Activated naive CD8-positive, alpha-beta T cell treated with anti-CD3 and anti-CD28 coated beads for 36 hours (primary cell): ENCODE measurements at places on chromosomes 13 and 19. TPM values are rescaled to one million over a fixed set of nuclear protein-coding genes. Genes with fewer than 3 reads are reported as not detected.

DNA sequence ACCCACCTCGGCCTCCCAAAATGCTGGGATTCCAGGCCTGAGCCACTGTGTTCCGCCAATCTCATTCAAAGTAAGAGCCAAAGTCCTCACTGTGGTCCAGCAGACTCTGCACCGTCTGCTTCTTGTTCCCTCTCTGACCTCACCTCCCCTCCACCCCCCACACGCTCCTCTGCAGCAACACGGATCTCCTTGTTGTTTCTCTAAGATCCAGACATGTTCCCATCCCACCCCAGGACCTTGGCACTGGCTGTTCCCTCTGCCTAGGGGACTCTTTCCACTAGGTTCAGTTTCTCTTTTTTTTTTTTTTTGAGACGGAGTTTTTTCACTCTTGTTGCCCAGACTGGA is 38.4 kb downstream of the LTBP4 start:
- no peak for DNase-seq

DNA sequence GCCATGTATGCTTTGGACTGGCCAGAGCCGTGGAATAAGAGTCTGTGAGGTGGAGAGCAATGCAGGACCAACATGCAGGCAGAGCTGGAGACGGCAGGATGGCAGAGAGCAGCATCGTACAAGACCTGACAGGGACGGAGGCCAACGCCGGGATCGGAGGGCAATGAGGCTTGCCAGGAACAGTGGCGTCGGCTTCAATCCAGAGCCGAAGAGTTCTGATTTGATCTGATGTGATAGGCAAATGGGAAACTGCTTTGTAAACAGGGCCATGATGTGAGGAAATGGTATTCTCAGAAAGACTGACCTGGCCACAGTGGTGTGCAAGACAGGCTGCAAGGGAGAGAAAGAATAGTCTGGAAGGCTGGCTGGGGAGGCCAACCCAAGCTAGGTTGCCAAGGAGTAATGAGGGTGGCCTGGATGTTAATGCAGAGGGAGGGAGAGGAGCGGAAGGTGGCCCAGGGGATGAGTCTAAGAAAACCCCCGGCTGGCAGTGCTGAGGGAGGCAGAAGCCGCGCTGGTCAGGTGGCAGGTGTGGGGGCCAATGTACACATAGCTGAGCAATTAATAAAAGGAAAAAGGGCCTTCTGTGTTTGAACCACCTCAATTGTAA is 26.7 kb downstream of the RCBTB2 start:
- DNase-seq: no peak

The CGB8 gene
- not detected for total RNA-seq

- DNase-seq: no peak
Measured at GRCh38 chr13:98315902-98316301, 138.8 kb upstream of the RNF113B start.

The ADAMTSL5 gene
- total RNA-seq: 1.5 TPM

The SHFL gene
- 46.8 TPM for total RNA-seq

The GZMM gene
- total RNA-seq: 42.0 TPM
